CD4-positive, alpha-beta T cell treated with Interleukin-4 for 4 hours (primary cell): ENCODE measurements at places on chromosomes 5 and 9.

DNA sequence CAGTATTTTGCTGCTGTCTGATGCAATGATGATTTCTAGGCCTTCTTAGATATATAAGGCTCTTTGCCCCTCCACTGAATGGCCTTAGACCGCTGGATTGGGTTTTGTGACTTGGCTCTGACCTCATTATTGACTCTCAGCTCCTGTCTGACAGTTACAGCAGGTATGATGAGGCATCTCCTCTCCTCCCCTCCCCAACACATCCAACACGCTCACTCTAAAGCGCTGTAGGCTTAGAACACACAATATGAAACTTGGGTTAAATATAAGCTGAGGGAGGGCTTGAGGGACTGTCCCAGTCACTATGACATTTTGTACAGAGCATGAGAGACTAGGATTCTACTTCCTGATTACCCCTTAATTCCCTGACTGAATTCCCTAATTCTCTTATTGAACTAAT, 18.8 kb upstream of the CER1 start:
- no peak for DNase-seq

DNA sequence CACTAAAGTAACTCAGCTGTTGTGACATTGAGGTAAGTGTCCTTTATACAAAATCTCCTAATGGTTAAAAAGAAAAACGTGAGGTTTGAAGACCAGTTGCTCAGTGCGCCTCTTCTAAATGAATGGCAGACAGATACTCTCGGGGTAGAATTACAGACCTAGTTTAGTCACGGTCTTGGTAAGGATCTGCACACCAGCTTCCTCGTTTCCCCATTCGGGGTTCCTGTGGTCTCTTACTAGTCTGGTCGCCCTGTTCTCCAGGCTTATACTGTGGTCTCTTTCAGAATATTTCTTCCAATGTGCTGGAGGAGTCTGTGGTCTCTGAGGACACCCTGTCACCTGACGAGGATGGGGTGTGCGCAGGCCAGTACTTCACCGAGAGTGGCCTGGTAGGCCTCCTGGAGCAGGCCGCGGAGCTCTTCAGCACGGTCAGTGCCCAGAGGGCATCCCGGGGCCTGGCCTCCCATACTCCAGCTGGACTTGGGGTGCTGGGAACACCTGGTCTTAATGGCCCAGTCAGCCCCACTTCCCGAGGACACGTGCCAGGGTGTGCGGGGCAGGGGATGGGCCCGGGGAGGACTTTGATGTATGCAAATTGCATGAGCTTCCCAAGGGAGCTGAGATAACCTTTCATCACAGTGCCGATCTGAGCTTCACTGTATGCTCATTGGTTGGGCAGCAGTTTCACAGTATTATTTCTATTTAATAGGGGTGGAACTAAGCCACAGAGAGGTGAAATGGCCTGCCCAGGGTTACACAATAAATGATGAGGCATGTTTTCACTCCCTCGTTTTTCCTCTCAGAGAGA, 224.5 kb downstream of the DOCK8 start:
- no peak for DNase-seq

DNA sequence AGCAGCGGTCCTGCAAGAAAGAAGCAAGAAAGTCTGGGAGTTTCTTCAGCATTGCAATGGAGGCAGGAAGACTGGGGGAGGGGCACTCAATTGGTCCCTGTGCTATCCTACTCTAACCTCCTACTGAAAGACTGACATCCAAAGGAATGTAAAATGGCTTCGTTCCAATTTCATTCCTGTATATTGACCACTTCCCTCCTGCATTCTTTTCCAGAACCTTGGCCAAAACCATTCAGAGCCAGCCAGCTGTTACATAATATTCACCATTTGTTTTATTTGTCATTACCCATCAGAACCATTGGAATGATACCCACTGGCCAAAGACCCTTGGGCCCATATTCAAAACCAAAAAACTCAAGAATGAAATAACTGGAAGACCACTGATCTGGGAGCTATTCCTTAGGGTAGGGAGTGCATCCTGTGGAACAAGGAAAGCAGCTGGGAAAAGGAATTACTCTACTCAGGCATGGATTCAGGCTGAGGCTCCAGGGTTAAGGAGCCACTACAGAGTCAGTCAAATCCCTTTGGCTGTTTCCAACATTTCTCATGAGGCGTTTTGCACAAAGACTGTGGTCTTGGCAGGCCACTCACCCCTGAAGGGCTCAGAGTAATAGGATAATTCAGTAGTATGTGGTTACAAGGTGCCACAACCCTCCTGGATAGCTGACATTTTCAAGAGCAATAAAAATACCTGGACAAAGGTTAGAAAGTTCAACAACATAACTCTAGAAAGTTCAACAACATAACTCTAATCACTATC, 148.7 kb upstream of the SLC1A3 start:
- no peak for DNase-seq

DNA sequence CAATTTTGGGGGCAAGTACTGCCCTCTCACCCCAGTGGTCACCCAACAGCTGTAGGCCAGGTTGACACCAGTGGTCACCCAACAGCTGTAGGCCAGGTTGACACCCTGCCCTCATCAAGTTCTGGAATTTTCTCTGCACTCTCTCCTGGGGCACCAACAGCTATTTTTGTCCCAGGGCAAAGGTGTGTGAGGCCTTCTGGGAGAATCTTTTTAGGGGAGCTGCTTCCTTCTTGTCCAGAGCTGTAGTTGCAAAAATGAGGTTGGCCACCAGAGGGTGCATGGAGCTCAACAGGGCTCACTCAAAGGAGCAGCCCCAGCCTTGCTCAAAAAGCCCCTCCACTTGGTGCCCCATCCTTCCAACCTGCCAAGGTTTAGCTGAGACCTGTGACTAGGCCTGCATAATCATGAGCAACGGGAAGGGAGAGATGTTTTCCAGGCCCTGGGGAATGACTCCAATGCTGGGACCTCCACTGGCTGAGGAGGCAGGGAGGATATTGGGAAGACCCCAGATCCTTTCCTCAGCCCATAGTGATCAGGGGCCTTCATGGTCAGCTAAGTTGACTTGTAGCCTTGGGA, 10.6 kb upstream of the P4HA2 start:
- DNase-seq: peak; percentile 57

DNA sequence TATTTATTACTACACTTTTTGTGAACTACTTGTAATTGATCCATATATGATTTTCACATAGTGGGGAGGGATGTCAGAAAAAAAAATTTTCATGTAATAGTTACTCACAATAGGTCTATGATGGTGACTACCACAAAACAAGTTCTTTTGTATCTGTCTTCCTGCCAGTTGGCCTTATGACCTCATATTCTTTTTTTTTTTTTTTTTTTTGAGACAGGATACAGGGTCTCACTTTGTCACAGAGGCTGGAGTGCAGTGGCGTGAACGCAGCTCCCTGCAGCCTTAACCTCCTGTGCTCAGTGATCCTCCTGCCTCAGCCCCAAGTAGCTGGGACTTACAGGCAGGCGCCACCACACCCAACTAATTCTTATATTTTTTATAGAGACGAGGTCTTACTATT, 10.9 kb downstream of the SEC24A start:
- DNase-seq: no peak

DNA sequence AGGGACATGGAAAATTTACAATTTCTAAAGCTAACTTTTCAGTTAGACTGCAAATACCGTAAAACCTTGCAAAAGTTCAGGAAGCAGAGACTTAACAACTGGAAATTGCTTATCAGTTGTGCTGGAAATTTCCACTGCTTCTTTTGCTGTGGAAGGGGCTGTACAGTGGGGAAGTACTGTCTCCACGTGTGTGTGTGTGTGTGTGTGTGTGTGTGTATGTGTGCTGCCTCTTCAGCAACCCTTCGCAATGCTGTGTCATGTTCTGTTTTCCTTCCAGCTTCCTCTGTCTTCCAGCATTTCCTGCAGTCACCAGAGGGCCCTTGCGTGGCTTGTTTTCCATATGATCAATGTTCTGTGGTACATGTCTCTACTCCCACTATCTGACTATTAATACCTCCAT, 87.5 kb upstream of the RANBP3L start:
- DNase-seq: no peak

- DNase-seq: no peak
Observed at GRCh38 chr5:34843497-34843896, 4.5 kb downstream of the TTC23L start.
